ENCODE measurements at places on chromosomes 16 and 17.

DNA sequence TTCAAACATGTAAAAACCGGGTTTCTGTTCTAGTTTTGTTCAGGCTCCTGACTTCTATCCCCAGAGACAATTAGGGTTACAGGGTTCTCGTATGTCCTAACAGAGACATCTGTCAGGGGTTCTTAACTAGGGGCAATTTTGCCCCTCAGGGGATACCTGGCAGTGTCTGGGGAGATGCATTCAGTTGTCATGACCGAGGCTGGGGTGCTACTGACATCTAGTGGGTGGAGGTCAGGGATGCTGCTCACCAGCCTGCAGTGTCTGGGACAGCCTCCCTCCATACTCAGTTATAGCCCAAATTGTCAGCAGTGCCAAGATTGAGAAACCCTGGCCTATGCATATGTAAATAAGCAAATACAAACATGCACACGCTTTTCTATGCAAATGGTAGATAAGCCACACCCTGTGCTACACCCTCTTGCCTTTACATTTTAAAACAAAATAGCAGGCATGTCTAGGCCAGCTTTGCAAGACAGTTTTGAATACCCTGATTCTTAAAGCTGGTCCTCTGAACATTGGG is 37.4 kb downstream of the CLEC16A start:
- peak; percentile 28 for DNase-seq

- DNase-seq: no peak
Measured at GRCh38 chr16:67025210-67025550, 3.8 kb upstream of the CBFB start.

DNA sequence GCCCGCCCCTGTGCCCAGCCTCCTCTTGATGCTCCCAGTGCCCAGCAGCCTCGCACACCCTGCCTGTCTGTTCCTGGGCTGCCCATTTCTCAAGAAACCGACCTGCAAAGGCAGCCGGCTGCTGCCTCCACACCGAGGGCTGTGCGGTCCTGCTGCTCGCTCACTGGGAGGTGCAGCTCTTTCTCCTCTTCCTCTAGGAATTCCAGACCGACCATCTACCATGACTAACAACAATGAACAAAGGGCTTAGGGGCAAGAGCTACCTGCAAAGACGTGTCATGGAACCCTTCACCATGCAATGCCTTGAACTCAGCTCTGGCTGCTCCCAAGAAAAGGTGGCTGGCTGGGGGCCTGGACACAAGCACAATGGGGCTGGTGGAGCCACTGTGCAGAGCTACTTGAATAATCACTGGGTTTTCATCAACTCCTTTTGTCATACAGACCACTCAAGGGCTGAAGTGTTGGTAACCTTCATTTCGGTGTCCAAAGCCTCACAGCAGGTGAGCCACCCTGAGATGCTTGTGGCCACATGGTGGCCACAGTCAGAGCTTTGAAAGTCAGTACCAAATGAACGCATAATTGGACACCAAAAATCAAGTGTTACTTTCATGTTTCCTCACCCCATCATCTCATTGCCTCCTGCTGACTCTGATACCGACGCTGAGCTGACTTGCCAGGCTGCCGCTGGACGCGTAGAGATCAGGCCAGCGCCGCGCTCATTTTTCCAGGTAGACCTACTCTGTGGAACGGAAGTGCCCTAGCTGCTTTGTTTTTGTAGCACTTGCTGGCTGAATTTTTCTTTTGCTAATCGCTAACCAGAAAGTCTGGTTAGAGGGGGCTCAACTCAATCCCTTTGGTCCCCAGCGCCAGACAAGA is 19.8 kb downstream of the CYB561 start:
- DNase-seq: no peak

GRCh38 chr17:27741971-27742575 is 58.3 kb downstream of the NOS2 start:
- no peak for DNase-seq

DNA sequence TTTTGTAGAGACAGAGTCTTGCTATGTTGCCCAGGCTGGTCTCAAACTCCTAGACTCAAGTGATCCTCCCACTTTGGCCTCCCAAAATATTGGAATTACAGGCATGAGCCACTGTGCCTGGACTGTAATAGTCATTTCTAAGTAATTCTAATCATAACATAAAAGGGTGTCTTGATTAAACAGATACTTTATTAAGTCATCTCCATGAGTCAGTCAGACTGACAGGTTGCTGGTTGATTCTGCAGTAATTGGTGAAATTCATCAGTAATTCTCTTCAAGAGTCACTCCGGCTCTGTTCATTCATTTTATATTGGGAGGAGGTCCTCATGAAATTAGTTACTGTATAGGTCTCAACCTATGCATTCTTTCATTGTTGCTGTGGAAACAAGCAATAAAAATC is 85.6 kb downstream of the SPECC1 start:
- DNase-seq: no peak

- DNase-seq: no peak
Measured at GRCh38 chr17:73719588-73720071, 75.4 kb upstream of the SDK2 start.

DNA sequence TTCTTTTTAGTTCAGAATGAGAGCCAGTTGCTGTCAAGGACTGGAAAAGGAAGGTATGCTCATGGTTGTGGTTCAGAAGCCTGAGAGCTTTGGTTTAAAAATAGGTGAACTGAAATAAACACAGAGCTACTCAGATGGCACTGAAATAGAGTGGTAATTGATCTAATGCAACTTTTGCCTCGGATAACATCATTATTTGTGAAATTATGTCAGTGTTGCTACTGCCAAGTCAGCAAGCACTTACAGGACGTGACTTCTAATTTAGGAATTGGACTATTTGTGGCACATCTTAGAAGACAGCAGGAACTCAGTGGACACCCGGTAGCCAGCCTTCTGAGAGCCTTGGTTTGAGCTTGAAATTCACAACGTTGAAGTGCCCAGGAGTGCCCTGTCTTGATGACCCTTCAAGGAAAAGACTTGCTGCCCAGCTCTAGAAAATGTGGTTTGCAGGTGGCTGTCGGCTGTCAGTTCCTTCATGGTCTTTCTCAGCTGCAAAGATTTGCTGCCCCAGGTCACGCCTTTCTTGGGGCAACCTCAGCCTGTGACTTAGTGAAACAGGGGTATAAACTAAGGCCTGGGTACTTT is 42.0 kb upstream of the XYLT1 start:
- DNase-seq: no peak

GRCh38 chr16:70522216-70523075 is 908 bp downstream of the COG4 start:
- DNase-seq: no peak

DNA sequence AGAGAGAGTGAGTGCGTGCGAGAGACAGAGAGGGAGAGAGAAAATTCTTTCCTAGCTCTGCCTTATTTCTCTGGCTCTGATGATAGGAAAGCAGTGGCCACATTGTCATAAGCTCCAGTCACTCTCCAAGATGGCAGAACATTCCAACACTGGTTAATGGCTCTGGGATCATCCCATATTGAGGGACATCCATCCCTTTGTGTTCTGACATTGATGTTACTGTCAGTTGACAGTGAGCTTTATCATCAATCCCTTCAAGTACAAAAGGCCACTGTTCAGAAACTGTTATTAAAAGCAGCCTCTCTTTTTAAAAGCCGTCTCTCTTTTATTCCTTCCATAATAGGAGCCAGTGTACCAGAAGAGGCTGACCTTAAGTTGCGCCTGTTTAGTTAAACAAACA is 1084.9 kb upstream of the RBFOX1 start:
- no peak for DNase-seq

DNA sequence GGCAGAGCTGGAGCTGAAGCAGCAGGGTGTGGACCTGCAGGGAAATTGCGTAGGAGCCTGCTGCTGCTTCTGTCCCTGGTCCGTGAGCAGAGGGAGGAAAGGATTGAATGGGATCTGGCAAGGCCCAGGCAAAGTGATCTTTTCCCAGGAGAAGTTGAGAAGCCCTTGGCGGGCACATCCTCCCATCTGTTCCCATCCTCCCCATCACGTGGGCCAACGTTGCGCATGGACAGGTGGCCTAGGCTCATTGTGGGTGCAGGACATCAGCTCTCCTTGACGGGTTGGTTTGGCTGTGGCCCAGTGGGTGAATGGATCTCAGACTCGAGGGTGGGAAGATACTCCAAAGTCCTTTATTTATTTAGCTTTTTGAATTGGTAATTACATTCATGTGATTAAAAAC is 29.4 kb upstream of the POLR3E start:
- no peak for DNase-seq

DNA sequence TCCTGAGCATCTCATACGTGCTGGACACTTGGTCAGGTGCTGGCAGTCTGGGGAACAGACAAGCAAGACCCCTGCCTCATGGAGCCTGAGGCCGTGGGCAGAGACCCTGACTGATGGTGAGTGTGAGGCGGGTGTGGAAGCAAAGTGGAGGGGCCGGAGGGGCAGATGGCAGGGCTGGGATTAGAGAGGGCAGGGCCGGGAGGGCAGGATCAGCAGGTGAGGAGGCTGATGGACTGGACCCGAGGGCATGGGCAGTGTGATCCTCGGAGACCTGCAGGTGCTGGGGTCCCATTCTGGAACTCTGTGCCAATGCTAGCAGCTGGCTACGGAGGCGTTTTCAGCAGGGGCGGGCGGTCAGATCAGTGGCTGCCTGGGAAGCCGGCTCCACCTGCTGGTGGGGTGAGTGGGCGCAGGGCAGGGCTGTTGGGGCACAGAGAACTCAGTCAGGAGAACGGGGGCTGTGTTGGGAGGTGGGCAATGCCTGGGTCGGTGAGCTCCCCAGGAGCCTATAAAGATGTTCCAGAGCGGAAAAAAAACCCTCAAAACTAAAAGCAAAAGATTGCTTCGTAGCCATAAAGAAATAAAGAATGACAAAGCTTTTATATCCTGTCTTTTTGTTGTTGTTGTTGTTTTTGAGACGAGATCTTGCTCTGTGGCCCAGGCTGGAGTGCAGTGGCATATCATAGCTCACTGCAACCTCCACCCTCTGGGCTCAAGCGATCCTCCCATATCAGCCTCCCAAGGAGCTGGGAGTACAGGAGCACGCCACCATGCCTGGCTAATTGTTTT is 8.9 kb upstream of the C16orf74 start:
- DNase-seq: no peak

GRCh38 chr16:68388124-68388523 is 60.2 kb downstream of the SMPD3 start:
- DNase-seq: no peak

GRCh38 chr17:39800540-39800939 is 62.8 kb downstream of the GRB7 start:
- DNase-seq: peak; percentile 64

- DNase-seq: no peak
Measured at GRCh38 chr17:20922128-20922670, 120.6 kb downstream of the USP22 start.

DNA sequence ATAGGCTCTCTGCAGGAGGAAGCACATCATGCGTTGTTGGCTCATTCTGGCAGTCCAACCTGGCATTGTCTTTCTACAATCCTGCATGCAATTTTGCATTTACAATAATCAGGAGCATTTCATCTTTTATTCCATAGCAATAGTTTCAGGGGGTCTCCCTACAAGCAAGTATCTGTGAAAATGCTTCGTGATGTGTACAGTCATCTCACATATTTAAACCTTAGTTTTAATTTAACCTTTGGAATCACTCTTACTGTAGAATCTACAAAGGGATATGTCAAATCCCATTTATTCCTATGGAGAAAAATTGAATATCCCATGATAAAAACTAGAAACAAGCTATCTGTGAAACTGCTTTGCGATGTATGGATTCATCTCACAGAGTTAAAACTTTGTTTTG is 112.0 kb upstream of the WSB1 start:
- DNase-seq: no peak

DNA sequence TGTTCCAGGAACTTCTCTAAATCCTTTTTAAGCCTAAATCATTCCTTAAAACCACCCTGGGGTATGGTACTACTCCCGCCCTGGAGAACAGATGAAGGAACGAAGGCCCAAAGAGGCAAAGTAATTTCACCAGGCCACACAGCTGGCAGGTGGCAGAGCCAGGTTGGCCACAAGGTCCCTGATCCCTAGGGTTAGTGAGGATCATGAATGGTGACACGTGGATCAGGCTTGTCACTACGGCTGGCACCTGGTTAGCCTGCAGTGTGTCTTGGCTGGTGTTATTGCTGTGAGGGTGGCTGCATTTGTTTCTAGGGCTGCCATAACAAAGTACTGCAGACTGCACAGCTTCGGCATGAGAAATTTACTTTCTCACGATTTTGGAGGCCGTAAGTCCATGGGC is 26.0 kb upstream of the ZNF423 start:
- DNase-seq: no peak

- no peak for DNase-seq
Measured at GRCh38 chr17:40522250-40522960, 21.0 kb upstream of the TNS4 start.

DNA sequence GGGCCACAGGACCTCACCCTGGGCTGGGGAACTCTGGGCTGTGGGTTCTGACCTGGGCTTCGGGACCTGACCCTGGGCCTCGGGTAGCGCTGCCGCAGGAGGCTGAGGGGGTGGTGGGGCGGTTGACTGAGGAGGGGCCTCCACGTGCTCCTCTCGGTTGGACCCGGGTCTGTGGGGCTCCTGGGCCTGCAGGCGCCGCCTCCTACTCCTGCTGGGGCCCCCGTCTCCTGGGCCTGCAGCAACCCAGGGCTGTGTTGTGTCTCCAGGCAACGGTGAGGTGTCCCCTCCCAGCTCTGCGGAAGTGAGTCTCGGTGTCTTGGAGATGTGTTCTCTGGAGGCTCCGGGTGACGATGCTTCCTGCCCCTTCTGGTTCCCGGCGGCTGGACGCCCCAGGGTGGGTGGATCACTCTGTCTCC is 41.5 kb upstream of the GNG13 start:
- DNase-seq: no peak

DNA sequence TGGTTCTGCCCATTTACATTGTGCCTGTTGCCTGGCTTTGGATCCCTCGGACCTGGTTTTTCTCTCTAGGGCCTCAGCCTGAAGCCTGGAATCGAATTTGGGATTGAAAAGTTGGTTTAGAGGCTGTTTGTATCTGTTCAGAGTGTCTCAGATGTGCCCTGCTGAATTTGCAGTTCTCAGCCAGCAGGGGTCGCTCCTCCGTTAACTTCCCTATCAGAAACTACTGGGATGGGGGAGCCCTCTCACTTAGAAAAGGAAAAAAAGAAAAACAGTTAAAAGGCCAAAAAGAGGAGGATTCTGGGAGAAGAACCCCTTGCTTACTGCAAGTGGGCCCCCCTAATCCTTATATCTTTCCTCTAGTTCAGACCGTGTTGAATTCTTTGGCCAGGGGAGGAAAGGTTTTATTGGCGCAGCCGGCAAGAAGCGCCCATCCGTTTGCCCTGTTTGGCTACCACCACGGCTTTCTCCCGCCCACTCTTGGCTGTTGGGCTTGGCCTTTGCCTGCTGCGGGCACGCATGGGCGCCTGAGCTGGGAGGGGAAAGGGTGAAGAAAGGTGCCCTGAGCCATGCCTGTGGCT is 8.7 kb downstream of the FZD2 start:
- no peak for DNase-seq

DNA sequence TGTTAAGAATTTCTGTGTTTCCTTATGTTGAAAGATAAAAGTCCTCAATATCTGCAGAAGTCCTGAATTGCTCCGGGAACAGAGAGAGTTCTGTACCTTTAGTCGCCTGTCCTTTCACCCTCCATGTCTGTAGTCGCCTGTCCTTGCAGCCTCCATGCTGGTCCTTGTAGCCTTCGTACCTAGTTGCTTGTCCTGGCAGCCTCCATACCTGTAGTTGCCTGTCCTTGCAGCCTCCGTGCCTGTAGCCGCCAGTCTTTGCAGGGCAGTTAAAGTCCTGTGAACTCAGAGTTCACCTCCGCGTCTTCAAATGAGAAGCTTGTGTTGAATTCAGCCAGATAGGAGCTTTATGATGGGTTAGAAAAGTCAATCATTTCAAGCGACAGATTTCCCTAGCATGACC is 19.5 kb upstream of the ITGAX start:
- DNase-seq: no peak

- DNase-seq: no peak
Measured at GRCh38 chr17:72602517-72603419, 481.9 kb downstream of the SOX9 start.
